ENCODE measurements at places on chromosomes 3 and 15.
A peak's percentile ranks its signal among the peaks of the same experiment; 100 is the strongest.

GRCh38 chr3:59258550-59259260 lies 208.9 kb upstream of the CFAP20DC start:
- DNase-seq, result no peak

- DNase-seq, result no peak
Observed at GRCh38 chr3:113018536-113019181, 27.9 kb downstream of the GTPBP8 start.

DNA sequence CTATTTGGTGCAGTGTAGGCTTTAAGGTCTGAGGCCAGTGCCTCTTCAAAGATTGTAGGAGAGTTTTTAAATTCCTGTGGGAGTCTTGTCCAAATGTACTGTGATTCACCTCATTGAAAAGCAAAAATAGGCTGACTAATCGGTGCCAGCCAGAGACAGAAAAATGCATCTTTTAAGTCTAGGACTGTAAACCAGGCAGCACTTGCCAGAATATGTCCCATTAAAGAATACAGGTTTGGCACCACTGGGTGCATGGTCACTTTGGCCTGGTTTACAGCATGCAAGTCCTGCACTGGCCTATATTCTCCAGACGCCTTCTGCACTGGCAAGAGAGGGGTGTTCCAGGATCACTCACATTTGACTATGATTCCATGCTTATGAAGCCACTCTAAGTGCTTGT lies 20.3 kb upstream of the NOX5 start:
- DNase-seq, result peak; percentile 38

DNA sequence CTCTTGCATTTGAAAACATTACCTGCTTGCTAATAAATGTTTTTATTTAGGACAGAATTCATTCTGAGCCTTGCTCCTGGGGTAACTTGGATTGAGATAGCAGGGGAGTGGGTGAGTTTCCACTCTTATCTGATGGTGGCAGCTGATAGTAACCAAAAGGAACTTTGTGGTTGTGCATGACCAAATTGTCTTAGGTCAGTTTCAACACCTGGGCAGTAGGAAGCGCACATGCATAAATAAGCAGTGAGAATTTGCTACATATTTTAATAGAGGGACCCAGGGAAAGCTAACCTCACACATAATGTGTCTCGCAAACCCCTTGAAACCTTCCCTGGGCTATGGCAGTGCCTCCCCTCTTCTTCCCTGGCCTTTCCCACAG lies 65.4 kb upstream of the XCR1 start:
- no peak for DNase-seq

DNA sequence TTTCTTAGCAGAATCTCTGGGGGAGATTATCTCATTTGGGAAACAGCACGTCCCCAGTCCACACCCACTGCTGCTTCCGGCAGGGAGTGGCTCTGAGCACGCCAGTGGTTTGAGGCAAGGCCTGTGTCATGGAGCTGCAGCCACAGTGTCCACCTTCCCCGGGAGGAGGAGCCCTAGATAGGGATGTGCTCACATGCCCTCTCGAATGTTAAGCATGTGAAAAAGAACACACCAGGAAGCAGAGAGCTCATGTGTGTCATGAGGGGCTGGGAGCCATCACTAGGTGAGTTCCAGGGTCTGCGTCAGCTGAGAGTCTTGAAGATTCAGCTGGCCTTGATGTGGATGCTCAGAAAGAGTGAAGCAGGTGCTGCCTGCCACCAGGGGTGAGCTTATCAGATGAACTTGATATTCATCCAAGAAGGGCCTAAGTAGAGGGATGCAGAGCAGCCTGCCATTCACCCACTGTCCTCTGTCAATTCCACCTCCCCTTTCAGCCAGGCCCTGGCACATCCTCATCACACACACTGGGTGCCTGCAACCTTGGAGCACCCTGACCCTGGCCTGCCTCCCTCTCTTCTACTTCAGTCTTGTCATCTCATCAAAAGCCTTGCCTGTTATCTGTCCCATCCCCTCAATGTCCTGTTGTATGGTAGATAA lies 16.3 kb downstream of the ITGA11 start:
- DNase-seq, result no peak

GRCh38 chr3:170154084-170154483 lies 27.4 kb downstream of the PHC3 start:
- no peak for DNase-seq

- DNase-seq, result no peak
Observed at GRCh38 chr3:141239511-141240281, 8.1 kb downstream of the PXYLP1 start.

DNA sequence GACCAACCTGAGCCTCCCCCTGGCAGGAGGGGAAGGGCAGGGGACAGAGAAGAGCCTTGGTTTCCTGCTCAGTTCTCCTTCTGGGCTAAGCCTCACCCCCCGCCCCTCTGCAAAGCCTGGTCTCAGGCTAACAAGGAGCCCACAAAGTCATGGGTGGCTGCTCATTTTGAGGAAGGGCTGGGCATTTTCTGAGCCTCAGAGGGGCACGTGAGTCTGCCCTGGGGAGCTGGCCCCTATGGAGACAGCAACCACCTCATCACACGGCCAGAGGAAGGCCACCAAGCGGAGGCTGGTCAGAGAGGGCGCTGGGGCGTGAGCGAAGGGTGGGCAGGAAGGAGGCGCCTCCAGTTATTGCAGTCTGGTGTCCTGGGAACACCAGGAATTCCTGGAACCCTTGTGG lies 18.7 kb downstream of the ABTB1 start:
- no peak for DNase-seq
